GM18507 (cell line): ENCODE measurements at places on chromosomes 12 and 14.
A peak's percentile ranks its signal among the peaks of the same experiment; 100 is the strongest.

DNA sequence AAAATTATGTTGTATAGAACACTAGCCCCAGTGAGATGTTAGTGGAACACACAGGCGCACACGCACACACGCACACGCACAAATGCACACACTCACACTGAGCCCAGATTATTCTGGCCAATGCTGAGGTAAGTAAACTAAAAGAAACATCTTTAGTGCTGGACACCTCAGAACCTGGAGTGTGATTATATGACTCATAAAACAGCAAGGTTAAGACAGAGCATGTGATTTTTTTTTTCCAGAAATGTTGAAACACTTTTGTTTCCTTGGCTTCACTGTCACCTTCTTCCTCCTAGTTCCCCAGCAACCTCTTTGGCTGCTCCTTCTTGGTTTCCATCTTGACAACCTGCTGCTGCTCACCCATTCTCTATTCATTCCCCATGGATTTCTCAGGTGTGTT is 141.0 kb upstream of the ALG10B start:
- DNase-seq, result no peak

DNA sequence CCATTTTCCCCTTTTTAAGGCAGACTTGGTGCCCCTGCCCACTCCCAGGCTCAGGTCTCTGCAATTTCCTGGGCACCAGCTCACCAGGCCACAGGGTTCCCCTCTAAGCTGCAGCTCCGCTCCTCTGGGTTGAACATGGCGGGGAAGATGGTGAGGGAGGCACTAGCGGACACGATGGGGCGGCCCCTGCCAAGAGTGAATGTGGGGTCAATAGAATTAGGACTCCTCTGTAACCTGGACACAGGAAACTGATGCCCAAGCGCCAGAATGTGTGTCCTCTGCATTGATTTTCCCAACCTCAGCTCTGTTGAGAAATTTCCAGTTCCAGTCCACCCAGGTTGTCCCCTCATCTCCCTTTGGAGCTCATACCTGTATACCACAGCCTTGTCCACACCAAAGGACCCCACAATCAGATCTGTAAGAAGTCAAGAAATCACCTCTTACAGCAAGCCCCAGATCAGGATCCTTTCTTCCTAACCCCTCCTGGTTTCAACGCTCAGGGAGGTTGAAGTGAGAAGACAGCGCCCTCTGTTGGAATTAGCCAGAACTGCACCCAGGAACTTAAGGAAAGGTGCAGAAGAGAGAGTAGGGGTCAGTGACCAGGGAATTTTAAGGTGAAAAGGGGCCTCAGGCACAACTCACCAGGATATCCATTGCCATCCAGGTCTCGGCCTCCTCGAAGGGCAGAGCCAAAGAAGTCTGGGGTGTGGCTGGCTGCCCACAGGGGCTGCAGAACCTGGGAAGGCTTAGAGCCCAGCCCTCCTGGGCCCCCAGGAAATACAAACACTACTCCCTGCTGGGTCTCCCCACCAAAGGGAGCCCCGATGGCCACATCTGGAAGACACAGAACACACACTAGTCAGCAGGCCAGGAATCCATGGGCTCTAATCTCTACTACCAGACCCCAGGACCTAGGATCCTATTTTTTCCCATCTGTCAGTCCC is 14.7 kb downstream of the ITGA5 start:
- DNase-seq, result no peak

- DNase-seq, result no peak
These were observed 36.9 kb upstream of the TSPAN8 start for GRCh38 chr12:71194657-71195056.

- DNase-seq, result no peak
These were observed 167.1 kb upstream of the OR4E1 start for GRCh38 chr14:21840765-21841164.

DNA sequence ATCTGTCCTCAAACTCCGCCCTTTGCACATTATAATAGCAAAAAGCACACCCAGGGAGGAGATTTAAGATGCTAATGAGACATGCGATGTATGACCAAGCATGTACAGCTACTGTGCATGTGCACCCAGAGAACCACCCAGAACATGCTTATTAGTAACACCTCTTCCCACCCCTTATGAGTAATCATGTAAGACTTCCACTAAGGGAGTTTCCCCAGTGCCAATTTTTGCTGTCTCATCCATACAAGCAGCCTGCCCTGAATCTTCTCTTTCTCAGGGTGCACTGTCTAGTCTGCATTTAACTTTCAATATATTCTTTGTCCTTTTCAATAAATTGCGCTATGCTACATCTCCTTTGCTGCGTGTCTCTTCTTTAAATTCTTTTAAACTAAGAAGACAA is 830.0 kb upstream of the NOVA1 start:
- no peak for DNase-seq

DNA sequence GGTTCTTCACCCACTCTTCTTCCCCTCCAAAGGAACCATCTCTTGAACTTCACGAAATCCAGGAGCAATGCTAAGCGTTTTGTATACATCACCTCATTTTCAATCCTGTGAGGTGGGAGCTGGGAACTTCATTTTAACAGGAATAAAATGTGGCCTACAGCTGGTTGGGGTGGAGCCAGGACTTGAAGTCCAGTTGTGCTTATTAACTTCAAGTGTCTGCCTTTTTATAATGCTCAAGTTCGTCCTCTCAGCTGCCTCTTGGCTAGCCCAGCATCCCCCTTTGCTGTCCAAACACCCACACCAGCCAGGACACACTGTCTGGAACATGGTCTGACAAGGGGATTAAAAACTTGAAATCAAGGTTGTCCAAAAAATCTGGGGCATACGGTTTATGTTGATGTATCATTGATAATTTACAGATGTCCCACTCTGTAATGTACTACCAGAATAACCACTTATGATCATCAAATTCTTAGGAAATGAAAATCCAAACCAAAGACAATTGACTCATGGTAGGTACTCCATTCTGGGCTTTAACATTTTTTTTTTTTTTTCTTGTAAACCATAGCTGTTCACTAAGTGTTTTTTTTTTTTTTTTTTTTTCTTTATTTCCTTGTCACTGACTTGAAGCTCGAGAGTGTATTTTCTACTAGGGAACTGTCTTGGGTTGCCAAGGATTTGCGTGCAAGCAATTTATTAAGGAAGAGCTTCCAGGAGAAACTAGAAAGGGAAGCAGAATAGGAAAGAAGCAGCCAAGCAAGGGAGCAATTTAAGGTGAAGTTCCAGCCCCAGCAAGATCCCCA is 252.3 kb downstream of the EFCAB11 start:
- DNase-seq, result no peak

DNA sequence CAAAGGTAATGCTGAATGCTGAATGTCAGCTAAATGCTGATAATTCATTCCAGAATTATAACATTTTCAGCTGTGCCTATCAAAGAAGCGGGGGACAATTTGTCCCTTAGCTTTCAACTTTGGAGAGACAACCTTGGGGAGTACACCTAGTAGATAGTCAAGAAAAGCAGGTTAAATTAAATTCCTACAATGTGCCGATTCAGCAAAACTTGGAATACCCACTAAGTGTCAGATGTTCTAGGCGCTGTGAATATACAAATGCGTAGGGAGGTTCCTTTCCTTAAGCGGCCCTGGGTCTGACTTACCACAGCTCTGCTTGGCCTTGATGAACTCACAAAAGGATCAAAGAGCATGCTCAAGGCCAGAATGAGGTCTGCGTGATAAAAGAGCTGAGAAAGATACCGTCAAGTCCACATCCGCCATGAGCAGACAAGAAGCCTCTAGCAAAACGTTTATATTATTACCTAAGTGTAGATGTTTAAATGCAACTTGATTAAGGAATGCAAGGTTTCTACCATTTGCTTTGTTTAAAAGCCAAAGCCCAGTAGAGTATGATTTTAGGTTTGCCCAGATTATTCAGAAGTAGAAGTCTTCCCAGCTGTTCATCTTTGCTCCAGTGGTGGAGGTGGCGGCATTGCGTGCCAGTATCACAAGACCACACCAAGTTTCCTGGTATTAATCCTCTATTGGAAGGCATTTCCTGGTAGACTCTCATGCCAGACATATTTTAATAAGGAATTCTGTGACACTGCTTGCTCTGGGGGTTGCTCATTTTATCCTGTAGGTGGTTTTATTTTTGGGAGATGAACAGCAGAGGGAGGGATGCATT is 368.6 kb downstream of the DPF3 start:
- no peak for DNase-seq

- no peak for DNase-seq
These were observed 128.9 kb downstream of the FOXN3 start for GRCh38 chr14:89288114-89288513.

DNA sequence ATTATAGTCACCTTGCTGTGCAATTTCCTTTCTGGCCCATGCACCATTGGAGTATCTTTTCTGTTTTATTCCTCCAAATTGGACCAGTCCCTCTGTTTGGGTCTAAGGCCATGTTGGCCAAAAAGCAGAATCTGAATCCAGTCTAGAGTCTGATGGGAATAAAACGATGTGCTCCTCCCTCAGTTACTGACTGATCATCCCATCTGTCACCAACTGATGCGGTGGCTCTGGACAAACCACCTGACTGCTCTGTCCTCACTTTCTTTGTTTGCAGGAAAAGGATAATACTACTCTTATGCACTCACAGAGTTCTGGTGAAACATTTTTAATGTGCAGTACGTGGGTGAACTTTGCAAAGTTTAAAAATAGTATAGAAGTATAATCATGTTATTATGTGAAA is 120.2 kb upstream of the HIF1A start:
- no peak for DNase-seq

- no peak for DNase-seq
These were observed 13.8 kb upstream of the TMTC2 start for GRCh38 chr12:82672811-82673495.

- DNase-seq, result peak; percentile 25
These were observed 24.1 kb downstream of the DDX47 start for GRCh38 chr12:12837025-12837812.

DNA sequence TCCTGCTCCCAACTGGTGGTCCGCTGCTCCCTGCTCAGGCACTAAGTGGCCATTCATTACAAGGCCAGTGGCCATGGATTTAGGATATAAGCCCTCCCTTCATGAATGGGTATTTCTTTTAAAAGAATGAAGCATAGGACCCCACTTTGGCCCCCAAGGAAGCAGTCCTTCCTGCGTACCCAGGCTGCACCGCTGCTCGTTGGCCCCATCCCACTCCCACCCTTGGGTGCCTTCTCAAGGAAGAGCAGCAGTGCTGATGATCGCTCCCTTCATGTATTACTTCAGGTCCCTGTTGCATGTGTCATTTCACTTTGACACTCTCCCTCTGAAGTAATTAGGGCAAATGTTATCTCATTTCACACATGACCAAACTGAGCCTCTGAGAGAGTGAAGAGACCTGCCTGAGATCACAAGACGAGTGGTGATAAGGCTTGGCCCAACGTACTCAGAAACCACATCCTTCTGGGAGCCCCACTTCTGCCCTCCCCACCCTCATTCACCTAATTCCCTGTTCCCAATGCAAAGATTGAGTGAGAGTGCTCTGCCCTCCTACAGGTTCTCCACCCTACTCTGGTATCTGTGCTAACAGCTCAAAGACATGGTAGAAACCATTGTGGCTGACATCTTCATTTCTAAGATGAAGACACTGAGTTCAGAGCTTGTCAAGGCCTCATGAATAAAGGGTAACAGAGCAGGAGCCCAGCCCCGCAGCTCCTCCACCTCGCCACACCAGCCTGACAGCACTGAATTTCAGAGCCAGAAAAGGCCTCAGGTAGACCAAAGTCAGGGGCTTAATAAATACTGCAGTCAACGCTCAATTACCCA is 10.3 kb upstream of the KRT2 start:
- DNase-seq, result no peak

- DNase-seq, result no peak
These were observed 126.3 kb upstream of the FGD4 start for GRCh38 chr12:32273063-32273522.

GRCh38 chr14:61178226-61179060 is 102.7 kb downstream of the TMEM30B start:
- DNase-seq, result no peak

DNA sequence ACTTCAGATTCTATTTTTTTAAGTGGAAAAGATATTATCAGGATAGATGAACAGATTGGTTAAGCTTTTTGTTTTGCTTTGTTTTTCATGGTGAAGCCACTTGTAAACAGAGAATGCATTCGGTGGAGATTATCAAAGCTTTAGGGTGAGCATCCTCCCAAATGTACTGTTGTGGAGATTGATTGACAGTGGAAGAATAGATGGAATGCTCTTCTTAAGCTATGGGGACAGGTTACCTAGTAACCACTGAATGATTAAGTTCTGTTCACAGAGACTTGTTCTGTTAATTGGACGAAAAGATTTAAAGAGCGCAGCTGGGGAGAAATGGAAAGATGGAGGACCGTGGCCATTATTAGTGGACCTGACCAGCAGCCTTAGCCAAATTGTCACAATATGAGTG is 21.8 kb upstream of the SPATA7 start:
- DNase-seq, result no peak

GRCh38 chr12:75011120-75011519 is 198.5 kb downstream of the KCNC2 start:
- no peak for DNase-seq

- DNase-seq, result no peak
These were observed 505 bp downstream of the RASSF3 start for GRCh38 chr12:64610660-64611340.

- DNase-seq, result no peak
These were observed 64.2 kb downstream of the PHETA1 start for GRCh38 chr12:111304642-111305071.

DNA sequence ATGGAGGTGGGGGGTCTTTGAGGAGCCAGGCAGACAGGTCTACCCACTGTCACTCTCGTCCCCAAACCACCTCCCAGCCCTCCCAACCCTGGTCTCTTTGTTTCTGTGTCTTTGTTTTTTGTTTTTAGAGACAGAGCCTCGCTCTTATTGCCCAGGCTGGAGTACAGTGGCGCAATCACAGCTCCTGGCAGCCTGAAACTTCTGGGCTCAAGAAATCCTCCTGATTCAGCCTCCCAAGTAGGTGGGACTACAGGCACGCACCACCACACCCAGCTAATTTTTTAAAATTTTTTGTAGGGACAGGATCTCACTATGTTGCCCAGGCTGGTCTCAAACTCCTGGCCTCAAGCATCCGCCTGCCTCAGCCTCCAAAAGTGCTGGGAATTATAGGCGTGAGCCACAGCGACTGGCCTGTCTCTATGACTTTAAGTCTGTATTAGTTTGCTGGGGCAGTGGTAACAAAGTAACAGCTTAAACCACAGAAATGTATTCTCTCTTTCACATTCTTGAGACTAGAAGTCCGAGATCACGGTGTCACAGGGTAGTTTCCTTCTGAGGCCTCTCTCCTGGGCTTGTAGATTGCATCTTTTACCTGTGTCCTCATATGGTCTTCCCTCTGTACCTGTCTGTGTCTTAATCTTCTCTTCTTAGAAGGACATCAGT is 26.1 kb downstream of the DTX1 start:
- no peak for DNase-seq

GRCh38 chr12:59895166-59895775 is 299.4 kb downstream of the SLC16A7 start:
- no peak for DNase-seq

DNA sequence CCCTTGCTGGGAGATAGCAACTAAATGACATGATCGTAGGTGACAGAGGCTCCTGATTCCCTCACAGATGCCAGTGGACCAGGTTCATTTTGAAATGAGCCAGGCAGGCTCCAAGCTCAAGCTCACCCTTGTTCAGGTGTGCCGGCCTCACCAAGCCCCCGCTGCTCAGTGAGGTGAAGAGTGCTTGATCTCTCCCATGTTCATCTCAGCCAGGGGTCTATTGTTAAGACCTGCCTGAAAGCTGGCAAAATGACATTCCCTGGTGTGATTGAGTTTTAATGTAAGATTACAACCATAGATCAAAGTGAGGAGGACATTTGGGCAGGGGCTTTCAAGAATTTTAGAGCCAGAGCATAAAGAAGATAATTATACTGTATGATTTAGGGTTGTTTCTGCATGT is 497.9 kb downstream of the EGLN3 start:
- no peak for DNase-seq
